ENCODE measurements at places on chromosomes 2 and 18. TPM values are rescaled to one million over a fixed set of nuclear protein-coding genes. Genes with fewer than 3 reads are reported as not detected.

The OSR1 gene
- 2.2 TPM for total RNA-seq

GRCh38 chr2:23554054-23554697 lies 169.2 kb downstream of the KLHL29 start:
- no peak for DNase-seq

DNA sequence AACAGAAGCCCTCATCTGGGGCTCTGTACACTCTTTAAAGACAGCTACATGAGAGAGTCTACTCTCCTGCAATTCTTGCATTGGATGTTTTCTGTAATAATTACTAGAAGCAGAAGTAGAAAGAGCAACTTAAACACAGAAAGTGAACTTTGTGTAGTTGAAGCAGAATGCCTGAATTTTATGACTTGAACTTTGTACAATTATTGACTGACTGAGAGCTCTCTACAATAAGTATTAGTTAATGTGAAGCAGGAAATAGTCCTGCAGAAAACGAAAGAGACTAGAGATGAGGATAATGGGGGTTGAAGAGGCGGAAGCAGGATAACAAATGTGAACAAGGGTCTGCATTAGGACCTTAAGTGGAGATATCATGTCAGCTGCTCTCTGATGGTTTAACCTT lies 79.2 kb upstream of the STK39 start:
- no peak for DNase-seq

The EVX2 gene
- total RNA-seq = not detected

The CTIF gene
- 86.4 TPM for total RNA-seq

The PID1 gene
- total RNA-seq = 16.4 TPM

The IGFBP2 gene
- total RNA-seq = 15.5 TPM

GRCh38 chr18:3623769-3624545 lies 174.0 kb downstream of the TGIF1 start:
- DNase-seq = peak; percentile 98

The ARL5A gene
- 59.6 TPM for total RNA-seq

DNA sequence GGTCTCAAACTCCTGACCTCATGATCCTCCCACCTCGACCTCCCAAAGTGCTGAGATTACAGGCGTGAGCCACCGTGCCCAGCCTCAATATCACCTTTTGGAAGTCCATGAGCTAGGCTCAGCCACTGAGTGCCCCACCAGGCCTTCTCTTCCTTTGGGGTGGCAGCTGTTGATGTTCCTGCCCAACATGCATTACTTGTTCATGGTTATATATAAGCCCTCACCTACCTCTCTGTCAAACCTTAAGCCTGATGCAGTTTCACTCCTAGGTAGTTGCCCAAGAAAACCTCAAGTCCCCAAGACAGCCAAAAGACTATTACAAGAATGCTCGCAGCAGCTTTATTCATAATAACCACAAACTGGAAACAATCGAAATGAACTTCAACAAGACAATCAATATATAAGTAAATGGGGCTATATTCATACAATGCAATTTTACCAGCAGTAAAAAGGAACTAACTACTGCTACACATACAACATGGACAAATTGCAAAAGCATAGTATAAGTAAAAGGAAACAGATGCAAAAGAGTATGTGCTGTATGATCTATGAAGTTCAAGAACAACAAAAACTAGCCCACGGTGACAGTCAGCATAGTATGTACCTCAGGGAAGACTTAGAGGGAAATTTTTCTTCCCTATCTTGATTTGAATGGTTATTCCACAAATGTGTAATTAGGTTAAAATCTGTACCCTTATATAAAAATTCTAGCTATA lies 59.6 kb upstream of the REL start:
- no peak for DNase-seq

The PTH2R gene
- total RNA-seq = 0.64 TPM

DNA sequence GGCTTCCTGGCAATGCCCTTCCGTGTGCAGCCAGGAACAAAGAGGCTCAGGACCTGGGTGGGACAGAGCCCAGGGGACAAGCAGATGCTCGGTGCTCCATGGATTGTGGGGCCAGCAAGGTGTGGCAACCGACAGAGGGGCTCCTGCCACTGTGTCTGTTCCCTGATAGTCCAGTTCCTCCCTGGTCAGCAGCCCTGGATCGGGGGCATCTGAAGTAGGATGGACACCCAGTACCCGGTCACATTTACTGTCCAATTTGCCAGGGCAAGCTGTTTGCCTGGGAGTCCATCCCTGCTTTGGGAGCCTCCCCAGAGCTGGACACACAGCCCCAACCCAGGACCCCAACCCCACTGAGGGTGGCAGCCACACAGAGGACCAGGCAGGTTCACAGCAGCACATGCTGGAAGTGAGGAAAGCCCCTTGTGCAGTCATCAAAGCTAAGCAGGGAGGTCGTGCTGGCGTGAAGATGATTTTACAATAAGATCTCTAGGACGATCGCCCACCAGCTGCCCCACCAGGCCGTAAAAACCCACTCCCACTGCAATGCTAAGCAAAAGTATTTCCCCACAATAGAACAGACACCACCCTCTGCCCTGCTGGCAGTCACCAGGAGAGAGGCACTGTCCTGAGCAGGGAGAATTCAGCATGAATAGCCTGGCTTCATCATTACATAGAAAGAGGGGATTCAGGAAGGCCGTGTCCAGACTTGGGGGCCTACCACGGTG lies 141.7 kb downstream of the NDUFA10 start:
- no peak for DNase-seq

DNA sequence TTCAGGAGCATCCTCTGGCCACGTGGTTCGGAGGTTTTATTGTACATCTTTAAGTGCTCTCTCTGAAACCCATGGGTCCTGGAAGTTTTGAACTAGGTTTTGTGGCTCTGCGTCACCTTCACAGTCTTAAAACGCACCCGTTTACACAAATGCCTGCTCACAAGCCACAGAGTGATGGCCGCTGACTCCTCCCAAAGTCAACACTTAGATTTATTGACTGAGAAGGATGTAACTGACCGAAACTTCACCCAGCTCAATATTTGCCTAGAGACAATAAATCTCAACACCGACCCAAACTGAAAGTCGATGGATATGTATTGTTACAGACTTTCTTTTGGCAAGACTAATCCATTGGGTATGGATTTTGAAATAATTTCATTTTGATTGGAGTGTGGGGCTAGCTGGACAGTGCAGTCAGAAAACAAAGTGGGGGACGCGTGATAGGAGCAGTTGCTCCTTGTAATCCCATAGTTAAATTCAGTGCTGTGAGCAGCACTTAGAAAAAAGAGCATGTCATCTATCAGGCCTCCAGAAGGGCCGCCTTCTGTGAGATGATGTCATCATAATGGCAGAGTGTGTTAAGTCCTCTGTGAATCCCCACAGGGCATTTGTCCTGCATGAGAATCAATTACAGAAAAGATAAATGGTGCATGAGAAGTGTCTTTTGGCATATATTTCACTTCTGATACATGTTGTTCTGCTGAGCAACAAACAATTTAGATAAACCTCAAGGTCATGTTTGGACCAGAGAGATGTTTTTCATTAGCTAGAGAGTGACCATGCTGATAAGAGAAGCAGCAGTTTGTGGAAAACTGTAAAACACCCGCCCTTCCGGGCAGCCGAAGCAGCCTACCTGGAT lies 183.7 kb downstream of the INO80D start:
- peak; percentile 23 for DNase-seq

- DNase-seq = no peak
Observed at GRCh38 chr2:15116830-15117229, 444.3 kb downstream of the NBAS start.

The FBLN7 gene
- total RNA-seq = 1.3 TPM

GRCh38 chr2:170180031-170180566 lies 2.2 kb downstream of the MYO3B start:
- no peak for DNase-seq

DNA sequence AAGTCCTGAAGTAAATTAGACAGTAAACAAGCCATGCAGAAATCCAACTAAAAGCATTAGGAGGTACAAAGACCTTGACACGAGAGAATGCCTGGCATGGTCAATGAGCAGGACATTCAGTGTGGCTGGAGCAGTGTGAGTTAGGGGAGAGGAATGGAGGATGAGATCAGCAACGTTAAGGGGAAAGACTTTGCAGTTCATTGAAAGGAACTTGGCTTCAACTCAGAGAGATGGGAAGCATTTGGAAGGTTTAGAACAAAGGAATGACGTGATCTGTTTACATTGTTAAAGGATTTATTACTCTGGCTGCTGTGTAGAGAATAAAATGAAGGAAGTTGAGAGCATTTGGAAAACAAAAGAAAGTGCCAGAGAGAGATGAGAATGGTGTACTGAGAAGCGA lies 621.3 kb downstream of the XIRP2 start:
- peak; percentile 14 for DNase-seq

GRCh38 chr2:127163921-127164320 lies 56.2 kb downstream of the CYP27C1 start:
- no peak for DNase-seq

The CD8B2 gene
- not detected for total RNA-seq

DNA sequence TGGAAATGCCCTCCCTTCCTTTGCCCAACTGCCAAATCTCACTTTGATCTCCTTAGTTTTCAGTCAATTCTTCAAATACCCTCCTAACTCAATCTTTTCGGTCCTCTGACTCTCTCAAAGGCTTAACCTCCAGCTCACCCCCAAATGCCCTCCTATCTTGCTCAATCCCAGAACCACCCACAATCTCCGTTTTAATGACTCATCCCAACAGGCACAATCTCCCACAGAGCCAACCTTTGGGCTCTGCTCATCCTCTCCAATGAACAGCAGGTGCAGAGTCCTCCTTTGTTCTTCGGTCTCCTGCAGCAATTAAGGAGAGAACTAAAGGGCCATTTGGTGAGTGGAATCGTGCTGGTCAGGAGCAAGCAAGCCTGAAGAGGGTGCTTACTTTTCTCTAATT lies 366.1 kb upstream of the CRIM1 start:
- DNase-seq = no peak

GRCh38 chr2:78301166-78301789 lies 724.2 kb upstream of the REG3G start:
- DNase-seq = no peak

GRCh38 chr2:240460253-240460711 lies 24.8 kb downstream of the GPC1 start:
- DNase-seq = no peak

DNA sequence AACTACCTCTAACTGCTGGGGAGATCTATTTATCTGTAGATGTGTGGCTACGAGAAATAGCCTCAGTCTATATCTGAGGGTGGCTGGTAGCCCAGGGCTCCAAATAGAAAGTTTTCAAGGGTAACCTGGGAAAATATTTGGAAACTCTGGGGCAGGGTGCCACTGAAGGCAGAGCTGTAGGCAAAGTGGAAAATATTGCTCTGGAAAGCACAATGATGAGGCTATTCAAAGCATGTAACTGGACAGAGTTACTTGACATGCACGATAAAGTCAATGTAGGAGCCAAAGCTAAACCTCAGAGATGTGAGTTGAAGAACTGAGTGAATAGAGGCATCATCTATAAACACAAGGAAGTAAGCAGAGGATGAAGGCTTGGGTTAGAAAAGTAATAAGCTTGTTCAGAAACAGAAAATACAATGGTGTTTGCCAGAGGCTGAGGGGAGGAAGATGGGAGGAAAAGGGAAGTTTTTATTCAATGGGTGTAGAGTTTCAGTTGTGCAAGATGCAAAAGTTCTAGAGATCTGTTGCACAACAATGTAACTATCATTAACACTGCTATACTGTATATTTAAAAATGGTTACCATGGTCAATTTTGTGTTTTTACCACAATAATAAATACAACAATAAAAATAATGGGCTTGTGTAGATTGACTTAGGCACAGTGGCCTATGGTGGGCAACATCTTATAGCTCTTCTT lies 171.6 kb downstream of the MBD2 start:
- no peak for DNase-seq

DNA sequence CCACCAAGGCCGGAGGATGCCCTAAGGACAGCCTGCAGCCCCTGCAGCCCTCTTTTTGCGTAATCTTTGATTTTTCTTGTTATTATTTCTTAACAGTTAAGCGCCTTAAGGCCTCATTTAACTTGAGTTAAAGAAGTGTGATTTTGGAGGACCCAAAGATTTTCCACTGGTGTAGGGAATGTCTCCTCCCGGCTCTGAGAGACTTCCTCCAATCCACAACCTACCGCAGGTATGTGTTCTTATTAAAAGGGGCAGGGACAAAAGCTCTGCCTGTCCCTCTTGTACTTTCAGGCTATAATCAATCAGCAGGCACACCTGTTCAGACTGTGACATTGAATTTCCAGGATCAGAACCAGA lies 285.1 kb downstream of the PRKCE start:
- DNase-seq = no peak

The SOCS6 gene
- total RNA-seq = 34.5 TPM

GRCh38 chr2:240512109-240512485 lies 45.7 kb downstream of the ANKMY1 start:
- no peak for DNase-seq

DNA sequence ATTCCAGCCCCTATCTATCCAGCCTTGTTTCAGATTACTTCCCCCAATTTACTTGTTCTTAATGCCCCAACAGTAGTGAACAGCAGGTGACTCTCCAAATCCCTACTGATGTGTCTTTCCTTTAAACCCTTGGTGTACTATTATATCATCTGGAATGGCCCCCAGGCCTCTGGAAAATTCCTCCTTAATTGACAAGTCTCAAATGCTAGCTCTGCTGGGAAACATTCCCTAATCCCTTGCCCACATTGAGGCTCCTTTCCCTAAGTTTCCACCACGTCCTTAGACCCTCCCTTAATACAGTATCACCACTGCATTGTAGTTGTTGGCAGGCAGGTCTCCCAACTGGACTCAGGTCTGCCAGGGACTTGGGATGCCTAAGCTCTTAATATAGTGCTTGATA lies 41.0 kb downstream of the MYO3B start:
- no peak for DNase-seq

GRCh38 chr2:5188636-5189035 lies 503.5 kb upstream of the SOX11 start:
- DNase-seq = no peak

The ZNF2 gene
- total RNA-seq = 7.8 TPM

DNA sequence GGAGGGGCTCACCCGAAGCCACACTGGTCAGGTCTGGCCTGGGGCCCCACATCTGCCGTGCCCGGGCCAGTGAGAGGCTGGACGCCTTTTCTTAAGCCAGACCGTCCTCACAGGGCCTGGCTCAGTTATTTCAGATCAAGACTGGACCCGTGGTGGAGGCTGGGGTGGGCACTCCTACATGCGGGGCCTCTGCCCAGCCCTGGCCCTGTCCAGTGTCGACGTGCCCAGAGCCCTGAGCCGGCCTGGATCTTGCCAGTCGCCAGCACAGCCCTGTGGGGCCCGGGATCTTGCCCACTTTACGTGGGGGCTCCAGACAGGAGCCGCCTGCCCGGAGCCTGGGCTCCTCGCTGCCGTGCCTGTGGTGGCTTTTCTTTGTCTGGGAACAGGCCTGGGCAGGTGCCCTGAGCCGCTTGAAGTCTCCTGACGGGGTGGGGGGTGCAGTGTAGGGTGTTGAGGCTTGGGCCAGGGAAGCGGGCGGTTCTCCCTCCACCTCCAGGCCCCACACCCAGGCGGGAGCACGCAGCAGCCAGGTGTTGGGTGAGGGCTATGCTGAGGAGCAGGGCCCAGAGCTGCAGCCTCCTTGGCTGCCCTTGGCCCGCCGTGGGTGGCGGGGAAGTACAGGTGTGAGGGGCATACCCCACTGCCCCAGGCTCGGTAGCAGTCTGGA lies 6.0 kb downstream of the GPC1 start:
- no peak for DNase-seq

The XDH gene
- total RNA-seq = 0.32 TPM

The ATP8B1 gene
- total RNA-seq = 26.3 TPM
